A673 (cell line): ENCODE measurements at places on chromosomes 6 and 20. TPM values are rescaled to one million over a fixed set of nuclear protein-coding genes. Genes with fewer than 3 reads are reported as not detected.

Gene PKIB
- 10.4 and 11.5 TPM in 2 replicates for total RNA-seq

- no peak for DNase-seq
Observed at GRCh38 chr20:57265336-57265996, 975 bp downstream of the BMP7 start.

Gene RAD21L1
- not detected in 2 replicates for total RNA-seq

DNA sequence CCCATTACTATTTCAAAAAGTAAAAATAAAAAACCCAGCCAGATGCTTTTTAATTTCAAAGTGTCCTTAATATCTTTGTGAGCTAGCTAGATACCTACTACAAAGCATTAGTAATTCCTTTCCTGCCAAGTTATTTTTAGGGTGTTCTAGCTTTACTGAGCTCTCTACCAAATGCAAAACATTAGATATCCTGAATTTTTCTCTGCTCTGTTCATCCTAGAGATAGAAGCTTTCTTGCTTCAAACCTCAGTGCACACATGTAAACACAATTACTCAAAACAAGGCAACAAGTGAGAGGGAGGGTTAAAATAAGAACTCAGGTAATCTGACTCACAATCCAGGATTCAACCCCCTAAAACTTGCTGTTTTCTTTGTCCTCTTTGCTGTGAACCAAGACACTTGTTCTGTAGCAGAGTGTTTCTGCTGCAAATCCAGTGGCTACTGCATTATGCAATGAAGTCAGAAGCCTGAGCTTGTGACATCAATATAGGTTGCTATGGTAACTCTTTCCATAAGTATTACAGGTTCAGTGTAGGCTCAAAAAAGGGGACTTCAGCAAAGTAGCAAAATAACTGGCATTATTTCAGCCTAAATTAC, 72.6 kb upstream of the STXBP5 start:
- DNase-seq: no peak

- DNase-seq: no peak
Observed at GRCh38 chr6:33428966-33429749, 9.3 kb downstream of the SYNGAP1 start.

- DNase-seq: no peak
Observed at GRCh38 chr6:84785671-84786070, 21.3 kb upstream of the TBX18 start.

DNA sequence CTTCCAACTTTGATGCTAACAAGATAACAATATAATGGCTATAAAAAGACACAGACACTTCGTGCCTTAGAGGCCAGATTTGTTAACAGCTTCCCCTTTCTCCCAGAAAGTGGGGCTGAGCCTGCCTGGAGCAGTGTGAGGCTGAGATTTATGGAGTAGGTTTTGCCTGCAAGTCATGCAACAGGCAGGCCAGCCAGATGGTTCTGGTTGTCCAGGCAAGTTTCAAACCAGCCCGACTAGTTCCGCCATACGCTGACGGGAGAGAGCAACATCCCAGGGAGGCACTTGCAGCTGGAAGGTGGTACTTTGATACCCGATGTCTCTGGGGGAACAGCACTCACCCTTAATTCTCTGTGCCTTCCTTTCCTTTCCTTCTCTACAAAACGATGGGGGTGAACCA, 81.3 kb upstream of the NAA20 start:
- no peak for DNase-seq

Gene TRERF1
- 9.5 and 10.8 TPM in 2 replicates for total RNA-seq

- no peak for DNase-seq
Observed at GRCh38 chr6:44498436-44498835, 110.9 kb downstream of the CDC5L start.

GRCh38 chr20:1466211-1467081, at the start of gene NSFL1C:
TSS of gene NSFL1C (minus strand) at chr20:1466849. CDS start at chr20:1466824, 25 bp downstream.
- DNase-seq: peak; percentile 96

DNA sequence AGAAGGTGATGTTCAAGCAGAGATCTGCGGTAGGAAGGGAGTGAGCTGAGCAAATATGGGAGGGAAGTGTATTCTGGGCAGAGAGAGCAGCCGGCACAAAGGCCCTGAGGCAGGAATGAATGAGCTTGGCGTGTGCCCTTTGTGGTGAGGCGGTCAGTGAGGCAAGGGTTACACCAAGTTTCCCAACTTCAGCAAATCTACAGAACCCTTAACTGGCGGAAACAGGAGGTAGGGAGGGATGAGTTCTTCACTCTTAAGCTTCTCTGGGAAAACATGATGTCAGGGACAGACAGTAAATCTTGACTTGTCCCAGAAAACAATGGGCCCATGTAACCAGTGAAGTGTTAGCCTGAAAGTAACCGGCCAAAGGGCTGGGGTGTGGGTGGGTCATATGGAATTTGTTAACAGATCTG, 97.1 kb upstream of the PTPN1 start:
- peak; percentile 29 for DNase-seq

DNA sequence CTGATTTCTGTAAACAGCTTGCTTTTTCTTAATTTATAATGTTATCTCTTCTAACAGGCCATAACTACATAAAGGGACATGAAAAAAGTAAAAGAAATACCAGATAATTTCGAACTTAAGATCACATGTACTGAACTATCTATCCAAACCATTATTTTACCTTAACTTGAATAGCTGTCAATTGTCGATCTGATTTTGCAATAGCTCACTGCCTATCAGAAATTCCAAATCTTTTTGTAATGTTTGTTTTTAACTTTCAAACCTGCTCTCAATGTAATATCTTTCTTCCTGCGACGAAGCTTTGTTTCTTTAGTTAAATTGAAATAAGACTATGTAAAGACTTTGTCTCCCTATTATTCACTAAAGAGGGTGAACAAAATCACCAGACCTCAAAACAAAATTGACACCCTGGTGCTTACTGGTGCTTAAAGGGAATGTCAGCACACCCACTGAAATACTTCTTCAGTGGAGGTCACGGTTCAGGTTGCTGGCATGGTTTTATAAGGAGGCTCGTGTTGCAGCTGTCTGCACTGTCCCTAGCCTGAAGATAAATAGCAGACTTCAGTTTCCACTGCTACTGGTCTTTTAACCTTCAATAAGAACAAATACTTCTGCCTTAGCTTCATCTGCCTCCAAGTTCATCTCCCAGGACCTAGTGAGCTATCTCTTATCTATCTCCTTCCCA, 117.5 kb upstream of the QKI start:
- DNase-seq: no peak

DNA sequence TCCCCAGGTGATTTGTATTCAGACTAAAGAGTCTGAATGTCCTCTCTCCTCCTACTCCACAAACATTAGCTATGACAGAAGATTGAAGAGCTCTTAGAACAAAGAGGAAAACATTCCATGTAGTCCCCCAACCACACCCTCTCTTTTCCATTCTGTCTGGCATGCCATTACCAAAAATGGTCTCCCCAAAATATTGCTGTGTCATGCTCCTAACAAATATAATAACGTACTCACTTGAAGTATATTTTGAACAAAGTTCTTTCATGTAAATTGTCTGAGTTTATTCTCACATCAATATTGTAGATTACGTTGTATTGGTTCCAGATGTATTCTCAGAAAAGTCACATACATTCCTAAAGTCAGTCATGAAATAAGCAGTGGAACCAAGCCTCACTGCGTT, 467.3 kb upstream of the IRAK1BP1 start:
- DNase-seq: no peak

DNA sequence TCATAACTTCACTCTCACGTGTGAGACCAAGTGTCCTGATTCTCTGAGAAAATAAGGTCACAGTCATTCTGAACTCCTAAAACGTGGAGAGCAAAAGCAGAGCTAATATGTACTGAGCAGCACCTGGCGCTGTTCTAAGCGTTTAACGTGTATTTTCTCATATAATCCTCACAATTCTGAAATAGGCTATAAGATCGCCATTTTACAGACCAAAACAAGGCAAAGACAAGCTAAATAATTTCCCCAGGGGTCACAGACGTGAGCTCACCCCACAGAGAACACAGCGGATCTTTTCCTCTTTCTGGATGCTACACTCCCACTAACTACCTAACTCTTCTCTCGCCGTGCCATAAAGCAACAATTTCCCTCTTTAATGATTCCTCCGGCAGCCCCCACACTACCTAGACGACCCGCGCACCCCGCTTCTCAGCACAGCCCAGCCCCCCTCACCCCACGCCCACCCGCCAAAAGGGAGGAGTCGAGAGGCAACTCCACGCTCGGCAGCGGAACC, 636 bp downstream of the SUPT3H start:
- peak; percentile 11 for DNase-seq
